ENCODE measurements at places on chromosomes 2 and 18.

- no peak for DNase-seq
Measured at GRCh38 chr18:61703508-61703907, 189.3 kb downstream of the RNF152 start.

GRCh38 chr2:159900343-159900742 lies 102.3 kb upstream of the CD302 start:
- no peak for DNase-seq

GRCh38 chr18:79070486-79070885 lies 1.3 kb downstream of the ATP9B start:
- DNase-seq, result no peak

DNA sequence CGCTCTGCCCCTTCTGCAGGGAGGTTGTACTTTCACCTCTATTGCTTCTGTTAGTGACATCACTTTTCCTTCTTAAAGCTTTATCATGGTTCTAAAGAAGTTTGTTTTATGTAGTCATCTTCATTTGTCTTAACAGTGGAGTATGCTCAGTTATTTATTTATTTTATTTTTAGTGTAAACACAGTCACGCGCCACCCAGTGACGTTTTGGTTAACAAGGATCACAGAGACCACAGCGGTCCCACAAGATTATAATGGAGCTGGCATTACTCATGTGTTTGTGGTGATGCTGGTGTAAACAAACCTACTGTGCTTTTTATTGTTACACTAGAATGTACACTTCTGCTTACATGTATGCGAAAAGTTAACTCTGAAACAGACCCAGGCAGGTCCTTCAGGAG lies 89.9 kb downstream of the SOX11 start:
- DNase-seq, result no peak

- no peak for DNase-seq
Measured at GRCh38 chr2:1055014-1055595, 104.5 kb downstream of the SNTG2 start.

DNA sequence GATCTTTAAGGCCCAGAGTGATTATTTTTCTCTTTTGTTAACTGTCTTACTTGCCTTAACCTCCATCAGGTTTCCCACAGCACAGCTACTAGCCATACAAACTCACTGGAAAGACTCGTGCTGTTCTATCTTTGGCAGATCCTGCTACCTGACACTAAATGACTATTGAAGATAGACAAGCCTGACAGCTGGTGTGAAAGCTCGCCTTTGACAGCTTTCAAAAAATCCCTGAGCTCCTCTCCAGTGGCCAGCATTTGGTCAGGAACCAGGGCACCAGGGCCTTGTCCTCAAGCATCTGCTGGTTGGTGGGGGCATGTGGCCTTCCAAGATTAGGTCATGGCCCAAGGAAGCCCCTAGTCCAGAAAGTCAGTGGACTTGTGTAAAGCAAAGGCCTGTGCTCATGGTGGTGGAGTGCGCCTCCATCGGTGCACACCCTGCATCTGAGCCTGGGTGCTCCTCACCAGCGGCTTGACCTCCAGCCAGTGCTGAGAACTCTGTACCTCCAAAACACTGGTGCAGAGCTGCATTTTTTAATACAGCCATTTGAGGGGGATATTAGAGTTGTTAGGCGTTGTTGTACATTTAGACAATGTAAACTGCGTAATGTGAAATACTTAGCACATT lies 158.5 kb downstream of the NCK2 start:
- no peak for DNase-seq

GRCh38 chr18:44848644-44849335 lies 168.1 kb downstream of the SETBP1 start:
- DNase-seq, result peak; percentile 2

DNA sequence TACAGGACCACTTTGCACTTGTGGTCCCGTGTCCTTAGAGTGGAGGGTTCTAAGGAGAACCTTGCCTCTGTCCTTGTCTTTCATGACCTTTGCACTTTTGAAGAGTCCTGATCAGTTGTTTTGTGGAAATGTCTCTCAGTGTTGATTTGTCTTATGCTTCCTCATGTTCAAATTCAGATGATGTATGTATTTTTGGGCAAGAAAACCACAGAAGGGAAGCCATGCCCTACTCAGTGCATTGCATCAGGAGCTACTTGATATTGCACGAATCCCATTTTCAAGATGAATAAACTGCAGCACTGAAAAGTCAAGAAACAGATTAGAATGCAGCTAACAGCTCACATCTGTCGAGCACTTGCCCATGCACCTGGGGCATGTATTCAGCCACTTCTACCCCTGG lies 152.2 kb downstream of the INHBB start:
- DNase-seq, result no peak

DNA sequence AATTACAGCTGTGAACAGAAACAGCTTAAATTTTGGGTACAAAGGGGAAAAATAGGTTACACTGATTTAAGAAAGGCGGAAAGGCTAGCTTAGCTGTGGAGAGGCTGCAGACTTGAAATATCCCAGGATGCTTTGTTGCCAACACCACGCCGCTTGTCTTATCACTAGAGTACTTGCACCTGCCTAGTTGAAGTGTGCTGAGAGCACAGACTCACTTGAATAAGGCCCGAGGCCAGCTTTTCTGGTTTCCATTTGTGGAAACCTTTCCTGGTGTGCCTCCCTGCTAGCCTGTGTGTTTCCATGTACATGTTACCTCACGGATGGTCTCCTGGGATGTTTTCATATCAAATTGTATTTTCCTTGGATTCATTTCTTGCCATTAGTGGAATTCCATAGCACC lies 3.2 kb downstream of the CABLES1 start:
- DNase-seq, result no peak

DNA sequence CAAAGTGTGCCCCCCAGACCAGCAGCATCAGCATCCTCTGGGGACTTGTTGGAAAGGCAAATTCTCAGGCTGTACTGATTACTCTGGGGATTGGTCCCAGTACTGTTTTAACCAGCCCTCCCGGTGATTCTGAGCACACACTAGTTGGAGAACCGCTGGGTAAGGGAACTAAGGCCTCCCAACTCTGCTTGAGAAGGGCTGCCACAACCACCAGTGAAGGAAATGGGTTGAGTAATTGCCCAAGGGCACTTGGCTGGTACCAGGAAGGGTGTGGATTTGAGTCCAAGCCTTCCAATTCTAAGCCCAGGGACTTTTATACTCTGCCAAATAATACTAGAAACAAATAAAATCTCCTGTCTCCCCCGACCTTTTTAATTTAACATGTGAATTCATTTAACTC lies 219.9 kb downstream of the SETBP1 start:
- no peak for DNase-seq
